ENCODE measurements at places on chromosomes 16 and 17.

GRCh38 chr16:85718682-85719081 is 29.9 kb upstream of the GINS2 start:
- no peak for DNase-seq

DNA sequence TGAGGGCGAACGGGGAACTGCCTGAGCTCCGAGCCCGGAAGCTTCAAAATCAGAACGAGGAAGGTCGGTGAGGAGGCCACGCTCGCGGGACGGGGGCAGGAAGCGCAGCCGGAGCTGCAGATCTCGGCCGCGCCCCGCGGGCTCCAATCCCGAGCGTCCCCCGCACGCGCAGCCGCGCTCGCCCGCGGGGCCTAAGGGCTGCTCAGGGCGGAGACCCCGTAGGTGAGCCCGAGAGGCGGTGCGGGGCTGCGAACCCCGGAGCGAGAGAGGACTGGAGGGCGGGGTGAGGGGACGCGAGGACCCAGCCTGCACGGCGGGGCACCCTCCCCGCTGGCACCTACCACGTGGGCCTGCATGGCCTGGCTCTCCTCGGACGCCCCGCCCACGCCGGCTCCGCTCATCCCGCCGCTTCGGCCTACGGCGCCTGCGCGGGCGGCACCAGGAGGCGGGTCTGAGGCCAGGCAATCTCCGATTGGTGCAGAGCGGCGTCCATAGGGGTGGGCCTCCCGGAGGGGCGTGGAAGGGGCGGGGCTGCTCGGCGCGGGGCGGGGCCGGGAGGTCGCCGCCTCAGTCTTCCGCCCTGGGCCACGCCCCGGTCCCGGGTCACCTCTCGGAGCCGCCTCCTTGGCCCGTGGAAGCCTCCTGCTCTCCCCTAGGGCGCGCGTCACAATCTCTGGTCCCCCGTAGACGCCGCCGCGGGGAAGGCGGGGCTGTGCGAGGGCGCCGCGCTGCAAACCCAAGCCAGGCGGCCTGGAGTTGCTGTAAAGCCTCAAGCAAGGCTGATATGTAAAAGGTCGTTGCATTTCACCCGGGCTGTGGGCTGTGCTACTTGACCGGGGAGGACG is 27.8 kb upstream of the METRNL start:
- peak; percentile 96 for DNase-seq

GRCh38 chr16:3471518-3472176 is 23.6 kb downstream of the C16orf90 start:
- DNase-seq: no peak

GRCh38 chr16:84947996-84948850 is 63.1 kb downstream of the ZDHHC7 start:
- no peak for DNase-seq

GRCh38 chr17:16352667-16353316 is 477 bp downstream of the CENPV start:
- peak; percentile 62 for DNase-seq

DNA sequence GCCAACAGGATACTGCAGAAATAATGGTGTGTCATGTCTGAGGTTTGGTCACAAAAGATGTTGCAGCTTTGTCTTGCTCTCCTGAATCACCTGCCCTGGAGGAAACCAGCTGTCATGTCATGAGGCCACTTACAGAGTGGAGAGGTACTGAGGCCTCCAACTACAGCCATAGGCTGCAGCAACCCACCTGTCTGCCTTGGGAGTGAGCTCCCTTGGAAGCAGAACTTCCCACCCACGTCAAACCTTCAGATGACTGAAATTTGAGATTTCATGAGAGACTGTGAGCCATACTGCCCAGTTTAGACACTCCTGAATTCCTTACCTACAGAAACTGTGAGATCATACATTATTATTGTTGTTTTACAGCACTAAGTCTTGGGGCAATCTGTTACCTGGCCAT is 475.9 kb downstream of the HS3ST3B1 start:
- DNase-seq: no peak

- no peak for DNase-seq
These were observed 56.7 kb upstream of the ERCC4 start for GRCh38 chr16:13863075-13863765.

DNA sequence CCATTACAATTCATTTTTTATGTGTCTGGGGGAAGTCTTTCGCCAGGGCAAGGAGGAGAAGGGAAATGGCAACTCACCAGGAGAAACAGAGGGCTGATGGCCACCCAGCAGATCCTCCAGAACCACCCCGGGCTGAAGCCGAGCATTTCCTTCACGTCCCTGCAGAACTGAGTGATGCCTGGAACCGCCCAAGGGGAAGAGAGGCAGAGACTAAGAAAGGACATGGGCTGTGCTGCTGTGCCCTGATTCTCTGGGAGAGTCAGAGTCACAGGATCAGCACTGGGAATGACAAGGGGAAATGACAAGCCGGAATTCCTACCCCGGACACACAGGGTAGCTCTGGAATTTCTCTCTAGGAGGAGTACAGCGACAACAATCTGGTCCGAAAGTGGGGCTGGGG is 27.8 kb downstream of the SLC6A4 start:
- DNase-seq: no peak

DNA sequence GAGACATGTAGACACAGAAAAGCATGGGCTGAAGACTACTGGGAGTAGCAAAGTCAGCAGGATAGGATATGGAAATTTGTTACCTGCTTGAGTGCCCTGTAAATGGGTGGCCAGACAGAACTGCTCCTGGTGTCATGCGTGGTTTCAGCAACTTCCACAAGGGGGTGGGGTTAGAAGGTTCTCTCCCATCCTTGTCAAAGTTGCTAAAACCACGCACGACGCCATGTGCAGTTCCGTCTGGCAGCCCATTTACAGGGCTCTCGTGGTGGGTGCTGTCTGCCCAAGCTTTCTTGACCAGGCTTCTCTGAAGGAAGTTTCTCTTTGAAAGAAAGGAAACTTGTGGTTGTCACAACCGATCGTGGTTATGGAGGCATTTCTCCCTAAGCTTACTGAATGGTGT is 6.9 kb upstream of the DBNDD1 start:
- DNase-seq: peak; percentile 58

DNA sequence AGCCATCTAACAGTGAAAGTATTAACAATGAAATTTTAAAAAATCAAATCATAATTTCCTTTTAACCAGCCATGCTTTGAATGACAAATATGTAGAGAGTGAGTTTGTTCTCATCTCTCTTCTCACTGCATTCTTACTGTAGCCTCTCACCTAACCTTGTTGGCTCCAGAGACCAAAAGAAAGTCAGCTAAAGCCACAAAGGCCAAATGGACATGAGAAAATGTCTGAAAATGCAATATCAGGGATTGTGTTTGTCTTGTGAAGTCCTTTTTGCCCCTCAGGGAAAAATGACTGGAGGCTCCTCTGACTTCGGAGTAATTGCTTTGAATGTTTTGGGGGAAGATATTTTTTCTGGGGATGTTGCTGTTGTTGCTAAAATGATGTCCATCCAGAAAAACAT is 166.3 kb downstream of the SLC39A11 start:
- no peak for DNase-seq

GRCh38 chr17:2709183-2709661 is 2.3 kb downstream of the CLUH start:
- DNase-seq: no peak

DNA sequence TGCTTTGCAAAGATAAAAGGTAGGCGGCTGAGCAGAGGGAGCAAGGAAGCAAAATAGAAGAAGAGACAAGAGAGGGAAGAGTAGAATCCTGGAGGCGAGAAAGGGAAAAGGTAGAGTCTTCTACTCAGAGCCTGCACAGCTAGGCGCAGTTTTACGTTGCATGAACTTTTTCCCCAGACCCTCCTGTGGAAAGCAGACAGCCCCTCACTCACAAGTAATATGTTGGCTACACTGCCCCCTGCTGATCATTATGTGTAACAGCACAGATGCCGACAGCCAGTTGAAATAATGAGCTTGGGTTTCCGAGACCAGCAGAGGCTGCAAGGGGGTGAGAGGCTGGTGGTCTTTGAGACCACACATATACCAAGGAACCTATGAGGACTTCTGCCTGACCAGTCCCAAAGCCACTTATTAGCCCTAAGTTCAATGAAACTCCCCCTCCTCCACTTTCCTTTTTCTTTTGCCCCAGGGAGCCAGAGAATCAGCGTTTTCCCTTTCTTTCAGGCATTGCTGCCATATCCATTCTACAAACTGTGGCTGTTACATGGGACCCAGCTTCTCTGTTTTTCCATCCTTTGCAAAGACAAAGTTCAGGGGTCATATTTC is 22.5 kb upstream of the CMTR2 start:
- DNase-seq: peak; percentile 24

DNA sequence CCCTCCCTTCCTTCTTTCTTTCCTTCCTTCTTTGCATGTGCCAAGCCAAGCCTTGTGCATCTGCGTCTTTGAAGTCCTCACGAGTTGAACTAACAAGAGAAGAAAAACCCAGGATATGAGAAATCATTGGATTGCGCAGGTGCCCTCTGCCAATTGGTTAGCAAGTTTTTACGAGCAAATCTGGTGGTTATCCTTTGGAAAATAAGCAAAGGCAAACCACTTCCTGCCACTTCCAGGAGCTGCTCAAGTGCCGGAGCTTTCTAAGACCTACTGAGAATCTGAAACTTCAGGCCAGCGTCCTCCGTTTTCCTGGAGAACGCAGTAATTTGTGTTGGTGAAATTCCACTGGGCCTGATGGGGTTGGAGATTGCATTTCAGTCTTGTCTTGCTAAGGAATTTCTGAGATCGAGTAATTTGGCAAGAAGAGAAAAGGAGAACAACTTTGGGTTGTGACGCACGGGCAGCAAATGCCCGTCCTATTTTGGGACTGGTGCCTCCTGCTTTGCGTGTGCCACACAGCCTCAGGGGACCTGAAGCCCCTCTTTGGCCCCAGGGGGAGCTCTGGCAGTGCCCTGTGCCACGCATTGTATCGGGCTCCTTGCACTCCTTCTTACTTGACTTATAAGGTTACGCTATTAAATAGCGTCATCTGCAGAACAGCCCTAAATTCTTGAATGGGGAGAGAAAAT is 56.4 kb downstream of the CMIP start:
- DNase-seq: peak; percentile 62

DNA sequence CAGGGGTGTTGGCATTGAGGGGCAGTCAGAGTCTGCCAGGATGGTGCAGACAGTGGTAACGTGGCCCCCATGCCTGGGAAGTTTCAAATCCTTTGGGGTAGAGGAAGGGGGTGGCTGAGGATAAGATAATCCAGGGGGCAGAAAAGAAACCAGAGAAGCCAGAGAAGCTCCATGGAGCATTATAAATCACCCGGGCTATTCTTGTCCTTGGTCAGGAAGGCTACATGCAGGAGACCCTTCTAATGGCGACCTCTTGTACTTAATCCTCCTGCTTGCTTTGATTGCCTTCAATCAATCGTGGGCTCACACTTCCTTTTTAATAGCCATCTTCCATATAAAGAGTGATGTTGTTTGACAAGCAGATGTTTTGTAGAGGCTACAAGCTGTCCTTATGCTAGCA is 131.9 kb downstream of the MAF start:
- no peak for DNase-seq

- DNase-seq: peak; percentile 47
These were observed 3.3 kb downstream of the VAT1 start for GRCh38 chr17:43018932-43019331.

DNA sequence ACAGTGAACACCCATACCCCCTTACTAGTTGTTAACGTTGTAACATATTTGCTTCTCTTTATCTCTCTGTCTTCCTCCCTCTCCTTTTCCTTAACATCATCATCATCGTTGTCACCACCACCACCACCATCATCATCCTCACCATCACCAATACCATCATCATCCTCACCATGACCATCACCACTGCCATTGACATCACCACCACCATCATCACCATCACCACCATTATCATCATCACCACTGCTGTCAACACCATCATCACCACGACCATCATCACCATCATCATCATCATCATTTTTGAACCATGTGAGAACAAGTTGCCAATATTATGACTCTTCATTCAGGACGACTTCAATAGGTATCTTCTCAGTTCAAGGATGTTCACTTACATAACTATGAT is 35.5 kb downstream of the SHISA6 start:
- DNase-seq: no peak

DNA sequence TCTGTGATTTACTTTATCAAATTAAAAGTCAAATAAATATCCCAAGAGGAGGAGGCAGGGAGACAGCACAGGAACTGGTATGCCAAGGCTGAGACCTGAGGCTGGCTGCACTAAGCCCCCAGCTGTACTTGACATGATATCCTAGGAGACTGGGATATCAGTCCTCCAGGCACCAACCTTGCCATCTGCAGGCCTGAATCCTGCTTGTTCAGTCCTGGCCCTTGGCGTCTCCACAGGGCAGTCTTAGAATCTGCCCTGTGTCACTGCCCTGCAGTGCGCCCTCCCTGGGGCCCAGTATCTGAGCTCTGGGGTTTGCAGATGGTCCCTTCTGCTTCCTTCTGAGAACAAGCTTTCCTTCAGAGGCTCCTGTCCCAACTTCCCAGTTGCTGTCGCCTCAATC is 75.9 kb downstream of the HS3ST3A1 start:
- no peak for DNase-seq

- no peak for DNase-seq
These were observed 7.0 kb downstream of the CYTH1 start for GRCh38 chr17:78774956-78775571.

GRCh38 chr16:52251495-52251894 is 295.4 kb downstream of the TOX3 start:
- DNase-seq: no peak

GRCh38 chr17:44914148-44914547 is 1.2 kb downstream of the GFAP start:
- DNase-seq: no peak

DNA sequence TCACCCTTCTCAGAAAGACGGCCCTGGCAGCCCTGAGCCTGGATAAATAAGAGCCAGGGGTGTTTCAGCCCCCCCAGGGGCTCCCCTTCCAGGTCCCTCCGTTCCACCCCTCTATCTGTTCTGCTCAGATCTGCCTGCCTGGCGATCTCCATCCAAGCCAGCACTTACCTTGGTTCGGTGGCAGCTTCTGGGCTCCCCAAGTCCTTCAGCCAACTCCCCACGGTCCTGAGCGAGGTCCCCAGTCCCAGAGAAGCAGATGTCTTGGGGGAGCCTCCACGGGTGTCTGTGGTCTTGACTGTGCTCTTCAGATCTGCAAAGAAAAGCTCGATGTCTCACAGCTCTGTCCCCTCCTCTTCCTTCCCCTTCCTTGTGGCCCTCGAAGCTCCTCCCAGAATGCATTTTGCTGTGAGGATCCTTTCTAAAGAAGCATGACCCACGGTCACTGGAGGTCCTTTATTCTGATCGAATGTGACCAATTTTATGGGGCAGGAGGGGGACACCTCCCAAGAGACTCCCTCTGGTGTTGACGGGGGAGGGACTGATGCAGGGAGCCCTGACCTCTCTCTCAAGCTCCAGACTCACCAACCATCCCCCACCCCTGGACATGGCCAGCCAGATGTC is at the start of gene PIK3R6:
TSS of gene PIK3R6 (minus strand) at position 314 of the 621 bp plus-strand sequence. CDS start 17,880 bp downstream, outside the sequence.
- peak; percentile 48 for DNase-seq

DNA sequence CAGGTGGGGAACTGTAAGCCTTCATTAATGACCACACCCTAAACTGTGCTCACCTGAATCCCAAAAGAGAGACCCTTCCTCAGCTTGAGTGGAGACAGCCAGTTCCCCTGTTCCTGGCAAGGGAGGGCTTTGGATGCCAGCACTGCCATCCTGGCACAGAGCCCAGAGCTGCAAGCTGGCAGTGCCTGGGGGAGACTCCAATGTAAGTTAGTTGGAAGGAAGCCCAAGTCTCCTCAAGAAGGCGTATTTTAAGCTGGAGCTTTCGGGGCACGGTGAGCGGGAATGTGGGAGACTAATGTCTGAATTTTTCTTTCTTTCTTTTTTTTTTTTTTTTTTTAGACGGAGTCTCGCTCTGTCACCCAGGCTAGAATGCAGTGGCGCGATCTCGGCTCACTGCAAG is 4.7 kb downstream of the CDC42EP4 start:
- no peak for DNase-seq

GRCh38 chr17:42681976-42682721 is at the start of gene CNTNAP1:
CNTNAP1 (plus strand) TSS chr17:42682531; CDS start chr17:42682830, 299 bp downstream.
- DNase-seq: peak; percentile 60

GRCh38 chr17:69230939-69231338 is 2.3 kb upstream of the ABCA10 start:
- DNase-seq: no peak

Data from KBM-7 (cell line).